ENCODE measurements at places on chromosomes 3 and 15. TPM values are rescaled to one million over a fixed set of nuclear protein-coding genes. Genes with fewer than 3 reads are reported as not detected.

Gene CKMT1B
- not detected for total RNA-seq

Gene KY
- 5.2 TPM for total RNA-seq

Gene HYPK
- 4.8 TPM for total RNA-seq

Gene GREM1
- total RNA-seq, result 5.1 TPM

Gene TM4SF4
- not detected for total RNA-seq

DNA sequence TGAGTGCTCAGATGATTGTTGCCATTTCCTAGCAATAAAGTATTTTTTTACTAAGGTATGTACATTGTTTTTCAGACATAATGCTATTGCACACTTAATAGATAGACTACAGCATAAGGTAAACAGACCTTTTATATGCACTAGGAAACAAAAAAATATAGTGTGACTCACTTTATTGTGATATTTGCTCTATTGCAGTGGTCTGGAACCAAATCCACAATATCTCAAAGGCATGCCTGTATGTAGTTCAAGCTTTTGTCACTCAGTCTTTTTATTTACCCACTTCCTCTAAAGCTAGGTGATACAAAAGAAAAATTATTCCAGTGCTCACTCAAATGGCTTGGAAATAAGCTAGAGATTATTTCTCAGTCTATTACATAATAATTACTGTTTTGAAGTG is 209.9 kb upstream of the VEPH1 start:
- no peak for DNase-seq

- no peak for DNase-seq
These were observed 27.4 kb upstream of the CACNA2D3 start for GRCh38 chr3:54094926-54095325.

- DNase-seq, result no peak
These were observed 98.7 kb upstream of the BFSP2 start for GRCh38 chr3:133301194-133301593.

GRCh38 chr3:169790687-169791429 is 17.7 kb downstream of the MYNN start:
- no peak for DNase-seq

DNA sequence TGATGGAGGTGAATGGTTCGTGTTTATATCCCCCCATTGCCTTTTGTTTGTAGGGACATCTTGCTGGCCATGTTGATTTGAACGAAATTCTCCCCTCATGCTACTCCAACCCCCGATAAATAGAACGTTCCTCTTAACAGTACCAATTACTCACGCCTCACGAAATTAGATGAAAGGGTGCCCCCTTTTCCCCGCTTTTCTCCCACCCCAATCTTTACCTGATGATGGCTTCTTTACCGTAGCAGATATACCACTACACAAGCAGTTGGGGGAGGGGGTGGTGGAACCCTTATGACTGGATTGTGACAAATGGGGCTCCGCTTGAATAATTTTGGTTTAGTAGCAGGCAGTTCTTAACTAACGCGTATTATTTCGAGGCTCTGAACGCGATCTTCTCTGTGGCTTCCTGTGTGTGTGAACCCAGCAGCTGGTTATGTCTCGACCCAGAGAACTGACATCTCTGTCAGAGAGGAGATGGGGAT is 1.1 kb downstream of the PIAS1 start:
- no peak for DNase-seq

- no peak for DNase-seq
These were observed 66.0 kb downstream of the MBNL1 start for GRCh38 chr3:152334761-152335160.

- DNase-seq, result no peak
These were observed 12.1 kb downstream of the CORO2B start for GRCh38 chr15:68590721-68591389.

- no peak for DNase-seq
These were observed 65.1 kb downstream of the APBA2 start for GRCh38 chr15:28950916-28951315.

- DNase-seq, result no peak
These were observed 2.7 kb upstream of the ACTR8 start for GRCh38 chr3:53884623-53885022.

GRCh38 chr15:33543957-33544356 is 233.2 kb downstream of the RYR3 start:
- no peak for DNase-seq

DNA sequence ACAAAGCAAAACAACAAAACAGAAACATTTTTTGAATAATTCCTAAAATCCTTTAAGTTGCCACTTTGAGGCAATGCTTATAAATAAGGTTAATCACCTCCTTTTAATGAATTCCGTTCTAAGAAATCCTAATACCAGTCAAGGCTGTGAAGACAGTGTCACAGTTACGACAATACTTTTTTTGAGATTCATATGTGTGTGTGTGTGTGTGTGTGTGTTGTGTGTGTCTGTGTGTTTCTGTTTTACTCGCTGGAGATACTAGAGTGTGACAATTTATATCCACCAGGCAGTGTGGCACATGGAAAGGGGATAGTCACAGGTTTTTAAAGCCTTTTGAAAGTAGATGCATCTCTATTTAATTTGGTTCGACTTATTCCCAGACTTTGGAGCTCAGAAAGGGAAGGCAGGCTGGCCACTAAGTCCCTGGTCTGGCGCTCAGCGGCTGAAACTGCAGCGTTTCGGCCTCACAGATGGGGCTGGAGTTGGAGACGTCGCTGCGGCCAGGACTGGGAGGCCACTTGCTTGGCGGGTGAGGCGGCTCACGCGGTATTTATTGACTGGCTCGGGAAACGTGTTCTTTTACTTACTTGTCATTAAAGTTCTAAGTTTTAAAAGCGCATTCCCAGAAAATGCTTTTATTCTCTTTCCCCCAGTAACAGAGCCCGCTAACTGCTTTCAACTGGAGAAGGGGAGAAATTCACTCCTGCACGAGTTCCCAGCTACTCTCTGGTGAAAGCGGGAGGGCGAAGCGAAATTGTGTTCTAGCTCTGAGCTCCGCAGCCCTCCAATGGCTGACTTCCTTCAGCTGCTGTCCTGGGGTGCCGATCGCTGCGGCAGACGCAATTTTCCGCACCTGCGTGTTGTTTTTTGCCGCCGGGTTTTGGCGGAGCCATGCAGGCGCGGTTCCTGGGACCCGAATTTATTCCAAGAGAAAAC is 13.7 kb downstream of the ZIC1 start:
- DNase-seq, result no peak

Data from uterus (tissue), 4 donors.